ENCODE measurements at places on chromosomes 13 and 19. TPM values are rescaled to one million over a fixed set of nuclear protein-coding genes. Genes with fewer than 3 reads are reported as not detected.

Gene THSD1
- total RNA-seq, result 7.3 TPM

Gene UBE2L5
- total RNA-seq, result not detected

Gene SLITRK5
- 0.60 TPM for total RNA-seq

Gene NDUFA11
- total RNA-seq, result 272 TPM

Gene KRTDAP
- total RNA-seq, result not detected

Gene SMAD9
- total RNA-seq, result 0.19 TPM

Gene ZNF580
- 53.1 TPM for total RNA-seq

Gene ZNF317
- total RNA-seq, result 20.1 TPM

Gene TPTE2
- not detected for total RNA-seq

Gene SRRM5
- total RNA-seq, result 0.98 TPM

Gene IGFL3
- total RNA-seq, result not detected

Gene CCNA1
- total RNA-seq, result 0.29 TPM

Gene NCLN
- 56.3 TPM for total RNA-seq

Gene SIGLEC7
- not detected for total RNA-seq

Data from A549 treated with ZK216348 at 1 μM for 4 hours (cell line).